ENCODE measurements at places on chromosomes 13 and 19. TPM values are rescaled to one million over a fixed set of nuclear protein-coding genes. Genes with fewer than 3 reads are reported as not detected.

PROZ gene
- not detected for total RNA-seq

OSCAR gene
- total RNA-seq, result 0.99 TPM

TFDP1 gene
- total RNA-seq, result 37.2 TPM

NALCN gene
- total RNA-seq, result 0.49 TPM

GRCh38 chr19:49883094-49883493 is 5.6 kb downstream of the TBC1D17 start:
- no peaks in the 10 kb centered on the region for H3K27me3 ChIP-seq
- no peak overlapping the region for H3K4me3 ChIP-seq
- H3K36me3 ChIP-seq, result peaks cover 96% of the 10 kb centered on the region
- no peak overlapping the region for H3K27ac ChIP-seq

DNA sequence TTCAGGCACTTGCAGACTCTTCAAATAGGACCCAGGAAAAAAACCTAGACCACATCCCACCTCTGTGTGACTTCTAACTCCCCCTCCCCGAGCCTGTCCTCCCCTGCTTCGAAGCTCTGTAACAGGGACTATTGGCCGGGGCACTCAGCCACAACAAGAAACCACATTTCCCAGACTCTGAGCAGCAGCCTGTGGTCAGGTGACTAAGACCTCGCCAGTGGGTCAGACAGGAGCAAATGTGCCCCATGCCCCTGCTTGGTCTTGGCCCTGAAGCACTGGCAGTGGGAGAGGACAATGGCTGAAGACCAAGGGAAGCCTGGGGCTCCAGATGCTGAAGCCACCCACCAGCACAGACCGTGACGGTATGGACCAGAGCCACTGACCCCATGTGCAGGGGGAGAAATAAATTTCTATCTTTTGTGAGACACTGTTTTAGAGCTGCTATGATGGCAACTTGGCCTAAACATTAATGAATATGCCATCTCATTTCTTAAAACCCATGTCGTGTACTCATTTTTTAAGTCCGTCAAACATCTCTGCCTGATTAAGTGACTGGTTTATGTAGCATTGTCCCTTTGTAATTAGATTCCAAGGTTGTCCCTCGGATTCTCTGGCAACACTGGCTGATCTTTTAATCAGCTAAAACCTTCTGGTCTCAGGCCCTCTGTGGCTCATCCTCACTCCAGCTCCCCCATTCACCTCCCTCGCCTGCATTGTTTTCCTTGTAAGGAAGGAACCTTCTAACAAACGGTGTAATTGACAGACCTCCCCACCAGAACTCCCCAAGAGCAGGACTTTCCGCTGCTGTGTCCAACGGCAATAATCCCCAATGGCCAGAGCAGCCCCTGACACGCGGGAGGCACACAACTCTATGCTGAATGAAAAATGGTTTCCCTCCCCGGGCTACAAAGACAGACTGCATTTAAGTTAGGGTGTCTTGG is 98.4 kb downstream of the STK24 start:
- no peak for DNase-seq
- H3K36me3 ChIP-seq, result peaks cover 15% of the 10 kb centered on the region
- no peak overlapping the region for H3K4me3 ChIP-seq
- peaks cover 36% of the 10 kb centered on the region for H3K4me1 ChIP-seq

- peaks cover 9% of the 10 kb centered on the region for H3K36me3 ChIP-seq
- H3K27me3 ChIP-seq, result no peaks in the 10 kb centered on the region
- DNase-seq, result no peak
- H3K4me3 ChIP-seq, result no peak overlapping the region
Observed at GRCh38 chr13:102839462-102839861, 6.4 kb upstream of the ERCC5 start.

GRCh38 chr13:113534236-113534860 is 43.8 kb upstream of the DCUN1D2 start:
- H3K4me1 ChIP-seq, result no peaks in the 10 kb centered on the region
- H3K36me3 ChIP-seq, result peaks cover 34% of the 10 kb centered on the region
- no peaks in the 10 kb centered on the region for H3K27me3 ChIP-seq
- H3K27ac ChIP-seq, result no peak overlapping the region
- no peak for DNase-seq

DNA sequence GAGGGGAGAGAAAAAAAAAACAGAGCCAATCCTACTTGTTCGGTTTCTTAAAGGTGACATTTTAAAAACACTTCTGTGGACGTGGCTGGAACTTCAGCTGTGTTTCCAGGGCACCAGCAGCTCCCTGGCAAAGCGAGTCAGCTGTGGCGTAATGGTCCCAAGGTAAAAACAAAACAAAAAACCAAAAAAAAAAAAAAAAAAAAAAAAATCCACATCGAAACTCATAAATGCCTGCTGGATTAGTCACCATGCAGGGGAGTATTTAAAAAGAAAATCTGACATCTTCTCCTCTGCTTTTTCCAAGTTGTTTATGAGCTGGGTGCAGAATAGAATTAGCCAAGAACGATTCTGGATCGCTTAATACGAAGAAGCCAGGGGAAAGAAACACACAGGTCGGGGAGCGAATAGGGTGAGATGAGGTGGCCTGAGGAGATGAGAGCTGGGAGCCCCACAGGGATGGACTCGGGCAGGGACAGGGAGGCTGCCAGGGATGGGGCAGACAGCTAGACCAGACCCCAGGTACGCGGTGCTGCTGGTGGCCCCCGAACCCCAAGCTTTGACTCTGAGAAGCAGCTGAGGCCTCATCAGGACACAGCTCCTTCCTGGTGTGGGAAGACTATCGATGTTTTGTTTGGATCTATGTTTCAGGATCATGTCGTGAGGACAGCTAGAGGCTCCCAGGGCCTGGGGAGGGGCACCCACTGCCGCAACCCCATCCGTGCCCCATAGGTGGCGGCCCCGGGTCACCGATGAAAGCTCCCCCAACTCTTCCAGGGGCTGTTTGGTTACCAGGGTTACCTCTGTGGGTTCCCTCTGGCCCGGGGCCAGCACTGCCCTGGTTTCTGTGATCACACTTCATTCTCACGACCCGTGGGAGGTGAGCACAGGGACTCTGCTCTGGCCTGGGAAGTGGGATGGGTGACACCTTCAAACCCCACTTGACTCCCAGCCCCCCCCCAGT is 3.1 kb upstream of the CTXN1 start:
- peak; percentile 64 for DNase-seq
- peaks cover 23% of the 10 kb centered on the region for H3K4me1 ChIP-seq
- peak overlapping the region; percentile 68 for H3K27ac ChIP-seq
- H3K4me3 ChIP-seq, result no peak overlapping the region

- H3K36me3 ChIP-seq, result no peaks in the 10 kb centered on the region
- DNase-seq, result no peak
- no peaks in the 10 kb centered on the region for H3K27me3 ChIP-seq
- peak overlapping the region; percentile 53 for H3K4me3 ChIP-seq
Observed at GRCh38 chr13:44191504-44192171, 182.0 kb upstream of the SERP2 start.

DNA sequence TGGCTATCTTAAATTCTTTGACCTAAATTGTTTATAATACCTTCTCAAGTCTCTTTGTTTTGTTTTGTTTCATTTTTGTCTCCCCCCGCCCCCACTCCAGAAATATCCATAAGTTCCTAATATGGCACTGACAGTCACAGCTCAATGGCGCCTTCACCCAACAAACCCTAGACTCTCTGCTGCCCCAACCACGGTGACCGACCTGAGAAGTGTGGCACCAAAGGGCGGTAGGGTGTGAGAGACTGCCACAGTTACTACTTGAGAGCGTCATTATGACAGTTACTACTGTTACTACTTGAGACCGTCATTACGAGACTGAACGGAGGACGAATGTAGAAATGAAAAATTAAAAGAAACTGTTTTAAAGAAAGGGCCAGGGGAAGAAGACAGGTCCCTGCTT is 34.4 kb upstream of the PSPC1 start:
- H3K27me3 ChIP-seq, result no peaks in the 10 kb centered on the region
- no peak overlapping the region for H3K27ac ChIP-seq
- no peak overlapping the region for H3K4me3 ChIP-seq
- H3K36me3 ChIP-seq, result no peaks in the 10 kb centered on the region
- DNase-seq, result no peak

GRCh38 chr13:53260594-53260993 is 232.0 kb downstream of the OLFM4 start:
- no peak overlapping the region for H3K27ac ChIP-seq
- no peaks in the 10 kb centered on the region for H3K4me1 ChIP-seq
- DNase-seq, result no peak
- H3K4me3 ChIP-seq, result no peak overlapping the region

DNA sequence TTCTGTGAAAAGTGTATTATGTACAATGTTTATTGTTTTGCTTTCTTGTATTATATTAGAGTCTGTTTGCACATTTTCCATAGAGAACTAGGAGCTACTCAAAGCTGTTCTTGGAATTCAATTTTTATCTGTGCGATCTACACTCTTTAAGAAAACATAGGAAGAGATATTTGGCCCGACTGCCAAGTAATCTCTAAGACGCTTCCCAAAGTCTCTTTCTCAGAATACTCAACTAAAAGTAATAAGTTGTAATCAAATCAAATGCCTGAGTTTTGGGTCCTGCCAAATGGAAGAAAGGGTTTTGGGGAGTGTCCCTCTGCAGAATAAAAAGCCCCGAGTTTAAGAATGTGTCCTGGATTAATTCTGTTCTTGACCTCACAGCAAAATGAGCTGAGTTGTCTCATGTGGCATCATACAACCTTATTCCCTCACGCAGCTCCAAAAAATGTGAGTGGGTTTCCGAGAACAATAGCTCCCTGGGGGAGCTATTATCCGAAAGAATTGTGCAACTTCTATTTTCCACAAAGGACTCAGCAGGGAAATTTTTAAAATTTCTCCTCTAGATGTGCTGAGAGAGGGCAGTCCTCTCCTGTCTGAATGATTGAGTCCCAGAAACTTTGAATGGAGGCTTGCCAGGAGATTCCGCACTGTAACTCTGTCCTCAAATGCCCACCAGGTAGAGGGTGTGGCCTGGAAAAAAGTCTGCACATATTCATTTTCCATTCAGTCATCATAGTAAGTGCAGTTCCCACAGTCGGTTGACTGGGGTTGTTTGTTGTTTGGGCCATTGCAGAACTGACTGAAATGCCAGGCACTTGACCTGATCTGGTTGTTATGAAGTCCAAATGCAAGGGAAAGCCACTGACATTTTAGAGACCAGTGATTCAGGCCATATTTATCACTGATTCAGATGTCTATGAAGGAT is 280.0 kb upstream of the SOX21 start:
- no peaks in the 10 kb centered on the region for H3K36me3 ChIP-seq
- no peak for DNase-seq
- H3K27me3 ChIP-seq, result no peaks in the 10 kb centered on the region
- no peaks in the 10 kb centered on the region for H3K4me1 ChIP-seq
- no peak overlapping the region for H3K27ac ChIP-seq
- H3K4me3 ChIP-seq, result no peak overlapping the region

GRCh38 chr19:3175781-3176714 is 2.5 kb upstream of the S1PR4 start:
- H3K36me3 ChIP-seq, result no peaks in the 10 kb centered on the region
- no peak overlapping the region for H3K4me3 ChIP-seq
- DNase-seq, result no peak
- H3K4me1 ChIP-seq, result no peaks in the 10 kb centered on the region
- H3K27me3 ChIP-seq, result no peaks in the 10 kb centered on the region
- no peak overlapping the region for H3K27ac ChIP-seq

DNA sequence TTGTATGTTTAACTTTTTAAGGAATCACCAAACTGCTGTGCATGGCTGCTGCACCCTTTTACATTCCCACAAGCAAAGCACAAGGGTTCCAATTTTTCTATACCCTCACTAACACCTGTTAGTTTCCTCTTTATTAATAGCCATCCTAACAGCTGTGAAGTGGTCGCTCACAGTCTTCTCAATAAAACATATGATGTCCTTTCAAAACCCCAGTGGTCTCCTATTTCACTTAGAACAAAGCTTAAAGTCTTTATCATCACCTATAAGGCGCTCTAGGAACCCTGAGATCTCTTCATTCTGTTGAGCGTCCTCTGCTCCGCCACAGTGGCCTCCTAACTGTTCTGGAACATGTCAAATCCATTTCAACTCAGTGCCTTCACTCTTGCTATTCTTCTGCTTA is 400.5 kb downstream of the KLF12 start:
- no peaks in the 10 kb centered on the region for H3K4me1 ChIP-seq
- H3K4me3 ChIP-seq, result no peak overlapping the region
- DNase-seq, result no peak
- no peaks in the 10 kb centered on the region for H3K27me3 ChIP-seq

- no peak for DNase-seq
- H3K27ac ChIP-seq, result no peak overlapping the region
- no peak overlapping the region for H3K4me3 ChIP-seq
Observed at GRCh38 chr13:73303851-73304250, 245.0 kb downstream of the KLF5 start.

GRCh38 chr19:39928357-39928725 is 6.1 kb downstream of the FCGBP start:
- no peak for DNase-seq
- no peak overlapping the region for H3K27ac ChIP-seq
- no peaks in the 10 kb centered on the region for H3K4me1 ChIP-seq

- peak overlapping the region; percentile 41 for H3K27ac ChIP-seq
- DNase-seq, result peak; percentile 61
- no peaks in the 10 kb centered on the region for H3K36me3 ChIP-seq
- H3K27me3 ChIP-seq, result no peaks in the 10 kb centered on the region
- H3K4me3 ChIP-seq, result peak overlapping the region; percentile 79
- peaks cover 17% of the 10 kb centered on the region for H3K4me1 ChIP-seq
Observed at GRCh38 chr13:21670006-21670882, 629 bp upstream of the FGF9 start.

DNA sequence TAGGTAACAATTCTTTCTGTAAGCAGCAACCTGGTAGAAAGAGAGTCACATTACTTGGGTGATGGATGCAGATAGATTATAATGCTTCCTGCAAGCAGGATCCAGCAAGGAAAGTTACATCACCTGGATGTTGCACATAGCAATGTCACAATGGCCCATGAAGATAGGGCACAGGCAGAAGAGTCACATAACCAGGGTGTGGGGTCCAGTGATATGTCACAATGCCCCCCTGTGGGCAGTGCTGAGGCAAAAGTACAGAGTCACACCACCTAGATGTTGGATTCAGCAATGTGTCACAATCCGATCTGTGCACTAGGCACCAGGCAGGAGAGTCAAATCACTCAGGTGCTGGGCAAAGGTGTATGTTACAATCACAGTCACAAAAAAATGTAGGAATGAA is 4.0 kb upstream of the ZNF43 start:
- no peak overlapping the region for H3K4me3 ChIP-seq
- H3K27ac ChIP-seq, result no peak overlapping the region
- peaks cover 8% of the 10 kb centered on the region for H3K36me3 ChIP-seq
- no peak for DNase-seq
- no peaks in the 10 kb centered on the region for H3K4me1 ChIP-seq
- H3K27me3 ChIP-seq, result no peaks in the 10 kb centered on the region
